CD4-positive, alpha-beta T cell treated with Interleukin-21 for 1 hour (primary cell): ENCODE measurements at places on chromosomes 3 and 15.

GRCh38 chr3:141469720-141470119 lies 17.1 kb upstream of the RASA2 start:
- no peak for DNase-seq

- no peak for DNase-seq
Observed at GRCh38 chr3:34365771-34366170, 567.3 kb downstream of the PDCD6IP start.

DNA sequence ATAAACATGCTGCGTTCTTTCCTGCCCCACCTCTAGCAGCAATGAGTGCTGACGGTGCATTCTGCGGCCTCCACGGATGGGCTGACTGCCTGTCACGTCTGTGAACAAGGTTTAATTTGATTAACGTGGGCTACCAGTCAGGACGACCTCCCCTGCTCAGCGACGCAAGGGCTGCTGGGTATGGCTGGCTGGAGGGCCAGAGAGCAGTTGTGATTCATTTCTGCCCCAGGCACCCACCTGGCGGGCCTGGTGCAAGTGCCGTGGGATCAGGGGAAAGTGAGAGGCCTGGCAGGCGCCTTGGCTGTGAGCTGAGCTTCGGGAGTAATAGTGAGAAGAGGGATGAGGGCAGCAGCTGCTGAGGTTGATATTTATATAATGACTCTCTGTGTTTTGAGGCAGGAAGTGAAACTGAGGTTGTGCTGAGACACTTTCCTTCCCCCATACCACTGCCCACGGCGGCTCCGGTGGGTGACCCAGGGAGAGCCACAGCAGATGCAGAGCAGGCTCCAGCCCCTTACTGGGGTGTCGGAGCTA lies 190.4 kb upstream of the BCL6 start:
- DNase-seq: peak; percentile 35

DNA sequence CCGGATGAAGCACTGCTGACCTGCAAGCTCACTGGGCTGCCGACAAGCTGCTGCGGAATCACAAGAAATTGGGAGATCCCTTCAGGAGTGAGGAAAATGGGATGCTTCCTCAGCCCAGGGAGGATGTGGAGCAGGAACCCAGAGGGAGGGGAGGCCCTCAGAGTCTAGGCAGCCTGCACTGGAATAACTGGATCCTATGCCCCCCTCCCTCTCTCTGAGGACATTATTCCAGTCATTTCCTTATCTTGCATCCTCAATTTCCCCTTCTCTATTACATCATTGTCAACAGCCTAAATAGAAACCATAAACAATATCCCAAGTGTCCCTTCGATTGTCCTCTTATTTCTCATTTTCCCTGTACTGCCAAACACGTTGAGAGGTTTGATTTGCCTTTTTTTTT lies 169.0 kb downstream of the OPA1 start:
- no peak for DNase-seq

GRCh38 chr3:189071446-189071845 lies 100.3 kb upstream of the TPRG1 start:
- DNase-seq: no peak

GRCh38 chr3:129855170-129855831 lies 38.2 kb downstream of the TMCC1 start:
- no peak for DNase-seq

DNA sequence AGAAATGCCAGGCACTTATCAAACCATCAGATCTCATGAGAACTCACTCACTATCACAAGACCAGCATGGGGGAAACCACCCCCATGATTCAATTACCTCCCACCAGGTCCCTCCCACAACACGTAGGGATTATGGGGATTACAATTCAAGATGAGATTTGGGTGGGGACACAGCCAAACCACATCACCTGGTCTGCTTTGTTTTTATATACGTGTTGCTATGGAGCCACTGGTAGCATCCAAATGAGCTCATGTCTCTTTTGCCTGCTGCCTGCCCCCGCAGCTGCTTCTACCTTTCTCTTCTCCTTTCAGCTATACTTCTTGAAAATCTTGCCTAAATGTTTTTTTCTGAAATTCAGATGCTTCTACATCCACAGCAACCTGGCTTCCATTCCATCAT lies 26.8 kb upstream of the PCOLCE2 start:
- no peak for DNase-seq

- no peak for DNase-seq
Observed at GRCh38 chr3:8608791-8609467, 35.7 kb downstream of the SSUH2 start.

- no peak for DNase-seq
Observed at GRCh38 chr3:2958551-2958950, 151.6 kb downstream of the IL5RA start.

GRCh38 chr3:64548200-64548889 lies 139.5 kb downstream of the ADAMTS9 start:
- DNase-seq: no peak

- DNase-seq: no peak
Observed at GRCh38 chr3:127121885-127122284, 71.0 kb upstream of the PRR23E start.

GRCh38 chr3:15497964-15498363 lies 23.5 kb downstream of the COLQ start:
- DNase-seq: no peak

- no peak for DNase-seq
Observed at GRCh38 chr15:38377636-38378035, 76.3 kb upstream of the FAM98B start.

GRCh38 chr3:123640740-123641462 lies 56.0 kb upstream of the HACD2 start:
- DNase-seq: no peak

DNA sequence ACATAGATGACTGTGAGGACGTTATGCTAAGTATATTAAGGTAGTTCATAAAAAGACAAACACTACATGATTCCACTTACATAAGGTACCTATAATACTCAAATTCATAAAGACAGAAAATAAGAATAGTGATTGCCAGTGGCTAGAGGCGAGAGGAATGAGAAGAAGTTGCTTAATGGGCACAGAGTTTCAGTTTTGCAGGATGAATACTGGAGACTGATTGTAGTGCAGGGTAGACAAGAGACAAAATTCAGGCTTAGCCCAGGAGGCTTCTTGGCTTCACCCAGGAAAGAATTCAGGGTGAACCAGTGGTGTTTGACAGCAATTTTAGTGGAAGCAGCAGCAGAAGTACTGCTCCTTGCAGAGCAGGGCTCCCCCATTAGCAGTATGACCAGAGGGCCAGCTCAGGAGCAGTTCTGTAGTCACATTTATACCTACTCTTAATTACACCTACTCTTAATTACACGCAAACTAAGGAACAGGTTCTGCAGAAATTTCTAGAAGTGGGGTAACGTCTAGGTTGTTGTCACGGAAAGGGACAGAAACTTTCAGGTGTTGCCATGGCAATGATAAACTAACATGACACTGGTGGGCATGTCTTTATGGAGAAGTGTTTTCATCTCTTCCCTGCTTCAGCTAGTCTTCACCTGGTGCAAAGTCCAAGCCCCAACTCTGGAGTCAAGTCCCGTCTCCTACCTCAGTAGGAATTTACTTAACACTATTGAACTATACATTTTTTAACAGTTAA lies 55.2 kb downstream of the TBL1XR1 start:
- DNase-seq: peak; percentile 47

- no peak for DNase-seq
Observed at GRCh38 chr15:41634072-41634626, 26.1 kb upstream of the MGA start.

- no peak for DNase-seq
Observed at GRCh38 chr15:99121691-99122410, 17.0 kb downstream of the SYNM start.

- DNase-seq: no peak
Observed at GRCh38 chr15:48052946-48053345, 67.8 kb upstream of the SLC24A5 start.

- no peak for DNase-seq
Observed at GRCh38 chr3:26807272-26807671, 184.7 kb downstream of the LRRC3B start.

DNA sequence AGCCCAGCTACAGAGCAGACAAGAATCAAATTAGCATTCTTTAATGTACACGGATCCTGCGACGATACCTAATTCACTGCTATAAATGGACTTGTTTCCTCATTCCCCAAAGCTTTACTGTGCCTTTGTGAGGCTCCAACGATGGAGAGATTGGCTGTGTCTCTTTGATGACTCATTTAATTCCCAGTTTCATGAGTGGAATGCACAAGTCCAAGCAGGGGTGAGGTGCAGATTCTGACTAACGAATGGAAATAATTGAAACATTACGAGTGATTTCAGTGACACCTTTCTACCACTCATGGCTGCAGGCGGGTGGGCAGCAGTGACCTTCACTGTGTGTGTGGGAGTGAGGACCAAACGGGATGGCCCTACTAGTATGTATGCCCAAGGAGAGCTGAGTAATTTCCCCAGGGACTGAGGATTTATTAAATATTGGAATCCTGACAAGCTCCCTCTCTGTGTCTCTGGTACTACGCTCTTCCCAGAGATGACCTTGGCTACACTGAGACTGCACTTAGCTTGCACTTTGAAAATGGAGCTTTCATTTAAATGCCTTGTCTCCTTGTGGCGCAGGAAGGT lies 156.7 kb downstream of the CACNA2D3 start:
- no peak for DNase-seq

- no peak for DNase-seq
Observed at GRCh38 chr3:127486321-127486944, 104.1 kb downstream of the TPRA1 start.

- no peak for DNase-seq
Observed at GRCh38 chr3:150840802-150841515, 64.3 kb downstream of the MINDY4B start.

DNA sequence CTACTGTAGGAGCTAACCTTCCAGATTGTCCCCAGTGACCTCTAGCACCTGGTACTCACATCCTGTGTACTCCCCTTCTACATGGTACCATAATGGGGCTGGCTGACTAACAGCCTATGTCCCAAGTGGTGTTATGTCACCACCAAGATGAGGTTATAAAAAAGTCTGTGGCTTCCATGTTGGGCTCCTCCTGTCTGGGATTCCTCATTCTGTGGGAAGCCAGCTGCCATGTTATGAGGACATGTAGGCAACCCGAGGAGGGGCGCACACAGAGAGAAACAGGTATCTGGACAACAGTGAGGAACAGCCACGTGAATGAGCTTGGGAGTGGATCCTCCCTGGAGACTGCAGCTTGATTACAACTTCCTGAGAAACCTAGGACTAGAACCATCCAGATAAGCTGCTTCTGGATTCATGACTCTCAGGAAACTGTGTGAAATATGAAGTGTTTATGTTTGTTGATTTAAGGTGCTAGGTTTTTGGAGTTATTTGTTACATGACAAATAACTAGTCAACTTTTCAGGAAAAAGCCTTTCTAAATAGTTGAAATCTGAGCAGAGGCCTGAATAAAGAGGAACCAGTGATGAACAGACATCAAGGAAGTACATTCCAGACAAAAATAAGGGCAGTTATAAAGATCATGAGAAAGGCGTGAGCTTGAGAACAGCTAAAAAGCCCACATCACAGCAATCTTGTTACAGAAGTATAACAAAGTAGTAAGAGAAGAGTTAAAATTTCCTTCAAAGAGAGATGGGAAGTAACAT lies 21.7 kb downstream of the GOLIM4 start:
- no peak for DNase-seq

GRCh38 chr3:3599016-3599415 lies 200.2 kb upstream of the LRRN1 start:
- DNase-seq: no peak

DNA sequence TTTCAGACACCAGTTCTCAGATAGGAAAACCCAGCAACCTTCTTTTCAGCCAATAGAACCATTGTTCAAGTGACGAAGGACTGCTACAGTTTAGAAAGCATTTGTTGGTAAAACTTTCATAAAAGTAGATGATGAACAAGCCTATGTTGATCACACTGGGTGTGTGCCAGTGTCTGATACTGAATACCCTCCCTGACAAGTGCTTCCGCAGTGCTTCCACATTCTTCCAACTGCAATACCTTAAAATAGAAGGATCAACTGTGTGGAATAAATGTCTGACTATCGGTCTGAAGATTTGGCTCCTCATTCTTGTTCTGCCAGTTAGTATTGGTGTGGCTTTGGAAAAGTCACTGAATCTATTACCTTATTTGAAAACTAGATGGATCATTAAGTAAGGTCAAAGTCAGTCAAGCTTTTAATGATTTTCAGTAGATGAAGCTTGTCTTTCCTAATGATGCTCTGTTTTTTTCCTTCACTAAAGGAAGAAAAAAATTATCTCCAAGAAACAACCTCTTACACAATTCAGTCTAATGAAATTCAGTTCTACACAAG lies 479.4 kb upstream of the CBLB start:
- no peak for DNase-seq

GRCh38 chr15:34837246-34838016 lies 42.1 kb upstream of the ACTC1 start:
- DNase-seq: no peak

DNA sequence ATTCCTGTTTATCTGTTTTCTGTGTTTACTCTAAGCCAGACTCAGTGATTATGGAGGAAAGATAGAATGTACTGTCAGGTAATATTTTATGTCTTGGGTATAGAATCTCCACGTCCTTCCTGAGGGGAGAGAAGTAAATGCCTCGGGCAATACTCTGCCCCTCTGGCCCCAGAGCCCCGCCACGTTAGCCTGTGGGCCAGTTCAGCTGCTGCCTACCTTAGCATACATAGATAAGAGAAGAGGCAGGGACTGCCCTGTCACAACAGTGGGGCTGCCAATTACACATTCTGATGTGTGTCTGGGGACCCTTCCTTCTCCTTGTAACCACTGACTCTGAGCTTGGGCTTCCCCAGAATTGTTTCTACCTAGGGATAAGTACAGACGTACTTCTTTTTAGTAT lies 347.7 kb upstream of the ATP11B start:
- no peak for DNase-seq

DNA sequence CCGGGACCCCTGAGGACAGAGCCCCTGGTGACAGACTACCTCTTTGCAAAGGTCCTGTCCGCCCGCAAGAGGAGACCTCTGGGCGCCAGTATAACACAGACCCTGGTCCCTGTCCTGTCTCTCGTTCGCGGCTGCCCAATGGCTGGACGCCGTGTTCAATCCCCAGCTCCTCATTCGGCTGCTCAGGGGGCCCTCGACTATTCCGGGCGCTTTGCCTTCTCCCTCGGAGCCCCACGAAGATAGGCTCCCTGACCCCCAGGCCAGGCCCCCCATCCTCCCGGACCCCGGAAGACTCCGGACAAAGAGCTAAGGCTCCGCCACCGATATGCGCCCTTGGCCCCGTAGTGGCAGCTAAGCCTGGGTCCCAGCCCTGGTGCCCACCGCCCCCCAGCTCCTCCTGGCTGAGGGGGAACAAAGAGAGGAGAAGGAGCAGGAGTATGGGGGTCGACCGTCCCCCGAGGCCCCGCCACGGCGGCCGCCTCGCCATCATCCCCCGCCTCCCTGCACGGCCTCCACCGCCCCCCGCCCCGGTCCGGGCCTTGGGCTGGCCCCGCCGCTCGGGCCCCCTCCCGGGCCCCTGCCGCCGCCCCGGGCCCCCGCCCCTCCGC lies 437 bp downstream of the CELSR3 start:
- no peak for DNase-seq

GRCh38 chr15:40280260-40281056 lies 2.4 kb downstream of the ANKRD63 start:
- no peak for DNase-seq

- peak; percentile 82 for DNase-seq
Observed at GRCh38 chr15:88621789-88622604, 857 bp downstream of the AEN start.

GRCh38 chr15:74322558-74323180 lies 44.8 kb downstream of the CYP11A1 start:
- peak; percentile 58 for DNase-seq
